ENCODE measurements at places on chromosomes 5 and 9. TPM values are rescaled to one million over a fixed set of nuclear protein-coding genes. Genes with fewer than 3 reads are reported as not detected.

- DNase-seq = no peak
Observed at GRCh38 chr9:72276429-72276828, 88.6 kb downstream of the ZFAND5 start.

DNA sequence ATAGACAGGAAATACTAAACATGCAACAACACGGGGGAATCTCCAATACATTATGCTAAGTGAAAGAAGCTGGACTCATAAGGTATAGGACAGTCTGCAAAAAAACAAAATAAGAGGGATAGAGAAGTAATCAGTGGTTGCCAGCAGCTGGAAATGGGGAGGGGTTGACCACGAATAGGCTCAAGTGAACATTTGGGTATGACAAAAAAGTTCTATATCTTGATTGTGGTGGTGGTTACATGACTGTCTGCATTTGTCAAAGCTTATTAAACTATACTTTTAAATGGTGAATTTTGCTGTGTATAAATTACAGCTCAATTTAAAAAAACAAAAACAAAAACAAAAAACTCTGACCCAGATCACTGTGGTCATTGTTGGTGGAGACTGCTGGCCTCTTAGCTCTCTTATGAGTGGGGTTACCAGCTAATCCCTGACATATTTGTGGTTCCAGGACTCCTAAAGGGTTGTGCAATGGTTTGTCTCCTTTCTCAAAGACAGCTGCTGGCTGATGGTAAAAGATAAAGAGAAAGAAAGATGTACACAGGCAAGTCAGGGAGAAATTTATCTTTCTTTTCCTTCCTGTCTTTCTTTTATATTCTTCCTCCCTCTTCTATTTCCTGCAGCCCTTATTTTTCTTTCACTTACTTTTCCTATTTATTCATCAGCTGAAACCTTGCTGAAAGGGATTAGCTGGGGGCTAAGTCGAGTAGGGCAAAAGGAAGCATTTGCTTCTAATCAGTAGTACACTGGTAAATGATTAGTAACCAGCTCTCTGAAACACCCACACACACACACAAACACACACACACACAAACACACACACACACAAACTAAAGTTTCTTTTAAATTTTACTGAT is 42.6 kb upstream of the APC start:
- no peak for DNase-seq

SPATA31D4 gene
- not detected for total RNA-seq

- peak; percentile 4 for DNase-seq
Observed at GRCh38 chr9:89722712-89723111, 117.9 kb downstream of the GADD45G start.

DNA sequence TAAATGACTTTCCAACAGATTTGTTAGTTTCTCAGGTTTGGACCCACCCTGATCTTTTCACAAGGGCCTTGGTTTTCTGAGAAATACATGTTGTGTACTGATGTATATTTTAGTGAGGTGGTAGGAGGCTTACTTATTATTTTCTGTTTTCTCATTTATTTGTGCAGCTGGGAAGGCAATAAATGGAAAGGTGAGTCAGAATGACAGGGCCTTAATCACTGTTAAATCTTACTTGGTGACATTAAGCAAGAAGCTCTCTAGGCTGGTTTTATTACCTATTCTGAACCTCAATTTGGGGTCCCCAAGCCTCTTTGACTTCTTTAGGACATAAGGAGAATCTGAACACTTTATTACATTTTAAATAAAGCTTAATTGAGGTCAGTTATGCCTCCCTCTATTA is 214.0 kb upstream of the DAB2 start:
- no peak for DNase-seq

DNA sequence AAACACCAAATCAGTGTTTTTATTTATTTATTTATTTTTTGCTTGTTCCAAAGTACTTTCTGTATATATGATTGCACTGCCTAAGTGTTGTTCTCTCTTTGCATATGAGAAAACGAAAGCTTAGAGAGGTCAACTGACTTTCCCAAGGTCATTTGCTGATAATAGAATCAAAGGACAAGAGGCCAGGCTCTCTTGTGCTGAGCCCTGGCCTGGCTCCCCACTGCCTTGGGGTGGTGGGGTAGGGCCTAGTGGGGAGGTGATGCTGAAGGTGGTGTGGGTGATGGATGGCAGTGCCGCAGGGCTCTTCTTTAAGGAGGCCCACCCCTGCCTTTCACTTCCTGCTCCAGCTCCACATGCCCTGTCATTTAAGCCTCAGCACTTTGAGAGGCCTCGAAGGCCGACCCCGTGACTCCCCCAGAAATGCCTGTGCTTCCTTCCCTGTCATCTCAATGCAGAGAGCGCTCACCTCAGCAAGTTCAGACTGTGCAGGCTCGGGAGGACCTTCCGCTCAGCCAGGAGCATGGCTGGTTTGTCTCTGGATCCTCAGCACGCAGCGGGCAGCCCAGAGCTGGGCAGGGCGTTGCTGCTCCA is 59.5 kb downstream of the SMIM23 start:
- no peak for DNase-seq

WDR31 gene
- total RNA-seq = 1.00 TPM

KLHL3 gene
- total RNA-seq = 16.3 TPM

GRCh38 chr9:36598273-36598672 is 25.6 kb downstream of the MELK start:
- no peak for DNase-seq

RNF183 gene
- total RNA-seq = 0.14 TPM

MACIR gene
- 5.4 TPM for total RNA-seq

DNA sequence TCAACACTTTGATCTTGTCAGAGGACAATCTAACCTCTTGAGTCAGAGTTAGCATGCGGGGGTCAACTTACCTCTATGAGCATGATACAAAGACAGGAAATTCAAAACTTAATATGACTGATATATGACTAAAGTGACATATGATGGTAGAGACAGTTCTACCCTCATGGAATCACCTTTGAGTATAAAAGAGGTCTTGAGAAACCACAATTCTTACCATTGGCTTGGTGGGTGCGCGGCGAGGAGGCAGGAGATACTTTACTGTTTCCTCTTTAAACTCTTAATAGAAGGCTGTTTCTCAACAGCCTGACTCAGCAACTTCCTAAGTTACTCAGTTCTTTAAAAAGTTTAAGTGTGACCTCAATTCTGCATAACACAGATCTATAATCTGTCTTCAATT is 372.8 kb downstream of the KIAA0825 start:
- no peak for DNase-seq

- DNase-seq = no peak
Observed at GRCh38 chr9:106110483-106110882, 416.1 kb downstream of the TMEM38B start.

GRCh38 chr5:71811779-71812178 is 92.7 kb downstream of the CARTPT start:
- DNase-seq = no peak

DNA sequence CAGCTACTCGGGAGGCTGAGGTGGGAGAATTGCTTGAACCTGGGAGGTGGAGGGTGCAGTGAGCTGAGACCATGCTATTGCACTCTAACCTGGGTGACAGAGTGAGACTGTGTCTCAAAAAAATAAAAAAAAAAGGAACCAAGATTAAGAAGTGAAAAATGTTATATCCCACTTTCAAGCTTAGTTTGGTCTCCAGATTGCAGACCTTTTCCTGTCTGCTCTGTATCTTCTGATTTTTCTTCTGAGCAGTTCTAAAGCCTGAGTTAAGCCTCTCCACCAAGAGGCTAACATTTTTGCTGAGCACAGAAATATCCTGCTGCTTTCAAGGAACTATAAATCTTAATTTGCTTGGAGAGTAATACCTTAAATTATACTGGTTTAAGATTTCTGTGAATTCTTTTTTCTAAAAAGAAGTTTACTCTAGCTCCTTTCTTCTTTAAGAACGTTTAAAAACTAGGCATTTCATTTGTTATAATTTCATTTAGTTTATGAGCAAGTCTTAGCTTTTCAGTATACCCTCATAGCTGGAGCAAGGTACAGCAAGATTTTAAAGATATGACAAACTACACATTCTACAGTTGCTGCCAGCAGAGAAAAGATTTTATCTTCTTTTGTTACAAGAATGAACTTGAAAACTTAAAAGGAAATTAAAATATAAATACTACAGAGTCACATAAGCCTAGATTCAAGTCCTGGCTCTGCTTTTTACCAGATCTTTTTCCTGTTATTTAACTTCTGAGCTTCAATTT is 55.0 kb downstream of the GARNL3 start:
- no peak for DNase-seq

GRCh38 chr9:8053501-8053900 is 253.9 kb upstream of the DMAC1 start:
- DNase-seq = no peak

MYMK gene
- not detected for total RNA-seq

- no peak for DNase-seq
Observed at GRCh38 chr9:132725306-132725705, 55.0 kb downstream of the GTF3C4 start.

- no peak for DNase-seq
Observed at GRCh38 chr5:132714456-132715307, 22.7 kb downstream of the KIF3A start.

PWWP2A gene
- total RNA-seq = 26.2 TPM

NFIB gene
- total RNA-seq = not detected

SPATA31E1 gene
- total RNA-seq = not detected
